C1 segment of cervical spinal cord (tissue), 14 donors: ENCODE measurements at places on chromosomes 13 and 19.

DNA sequence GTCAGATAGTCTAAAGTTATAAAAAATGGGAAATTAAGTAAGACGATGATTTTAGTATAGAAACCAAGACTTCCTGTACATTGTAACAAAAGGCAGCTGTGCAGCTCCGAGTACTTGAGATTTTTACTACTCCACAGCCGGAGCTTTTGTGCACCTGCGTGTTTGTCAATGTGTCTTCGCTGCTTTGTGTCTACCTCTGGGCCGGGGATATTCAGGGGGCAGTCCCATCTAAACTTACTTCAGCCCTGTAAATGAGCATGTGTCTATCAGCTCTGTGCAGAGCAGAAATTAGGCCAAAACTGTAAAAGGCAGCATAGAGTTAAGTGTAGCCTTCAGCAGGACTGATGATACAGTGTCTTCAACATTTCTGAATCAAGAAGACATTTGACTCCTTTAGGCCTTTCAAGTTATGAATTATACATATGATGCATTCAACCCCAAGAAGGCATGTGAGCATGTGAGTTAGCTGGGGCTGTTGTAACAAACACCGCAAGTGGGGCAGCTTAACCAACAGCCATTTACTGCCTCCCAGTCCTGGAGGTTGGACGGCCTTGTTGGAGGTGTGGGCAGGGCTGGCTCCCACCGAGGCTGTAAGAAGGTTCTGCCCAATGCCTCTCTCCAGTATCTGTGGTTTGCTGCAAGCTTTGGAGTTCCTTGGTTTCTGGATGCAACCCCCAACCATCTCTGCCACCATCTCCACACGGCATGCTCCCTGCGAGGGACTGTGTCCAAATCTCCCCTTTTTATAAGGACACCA lies 191.0 kb upstream of the IRS2 start:
- no peak for DNase-seq

DNA sequence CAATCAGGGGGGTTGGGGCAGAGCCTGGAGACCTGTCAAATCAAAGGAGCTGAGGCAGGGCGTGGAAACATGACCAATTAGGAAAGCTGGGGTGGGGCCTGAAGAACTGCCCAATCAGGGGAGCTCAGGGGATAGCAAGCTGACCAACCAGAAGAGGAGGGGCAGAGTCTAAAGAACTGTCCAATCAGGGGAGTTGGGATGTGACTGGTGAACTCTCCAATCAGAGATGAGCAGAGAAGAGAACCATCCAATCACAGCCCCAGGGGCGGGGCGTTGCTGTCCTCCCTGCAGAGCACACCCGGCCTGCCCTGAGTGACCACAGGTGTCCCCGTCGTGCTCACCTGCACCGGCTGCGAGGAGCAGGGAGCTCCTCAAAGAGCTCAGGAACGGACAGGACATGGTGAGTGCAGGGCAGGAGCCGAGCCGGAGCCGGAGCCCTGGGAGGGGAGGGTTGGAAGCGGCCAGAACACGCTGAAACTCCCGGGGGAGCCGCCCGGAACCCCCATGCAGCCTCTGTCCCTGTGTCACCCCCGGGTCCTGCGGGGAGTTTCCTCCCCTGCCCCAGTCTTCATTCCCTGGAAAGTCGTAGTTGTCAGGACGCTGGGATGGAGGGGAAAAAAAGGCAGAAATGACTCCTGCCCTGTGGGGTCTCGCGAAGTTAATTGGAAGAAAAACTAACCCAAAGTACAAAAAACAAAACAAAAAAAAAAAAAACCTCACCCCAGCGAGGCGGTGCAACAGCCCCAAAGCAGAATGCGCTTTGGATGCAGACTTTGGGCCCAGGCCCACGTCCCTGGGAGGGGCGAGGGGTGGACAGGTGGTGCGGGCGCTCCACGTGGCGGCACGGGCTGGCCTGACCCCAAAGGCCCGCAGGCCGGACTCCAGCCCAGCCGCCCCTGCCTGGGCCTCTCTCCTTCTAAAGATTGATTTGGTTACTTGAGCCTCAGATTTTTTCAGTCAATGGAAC lies at the start of gene ZNF556:
TSS of gene ZNF556 (plus strand) at position 311 of the 967 bp plus-strand sequence. CDS start at position 398, 87 bp downstream.
- DNase-seq: no peak

GRCh38 chr19:37872383-37872782 lies 34.0 kb downstream of the WDR87 start:
- no peak for DNase-seq

DNA sequence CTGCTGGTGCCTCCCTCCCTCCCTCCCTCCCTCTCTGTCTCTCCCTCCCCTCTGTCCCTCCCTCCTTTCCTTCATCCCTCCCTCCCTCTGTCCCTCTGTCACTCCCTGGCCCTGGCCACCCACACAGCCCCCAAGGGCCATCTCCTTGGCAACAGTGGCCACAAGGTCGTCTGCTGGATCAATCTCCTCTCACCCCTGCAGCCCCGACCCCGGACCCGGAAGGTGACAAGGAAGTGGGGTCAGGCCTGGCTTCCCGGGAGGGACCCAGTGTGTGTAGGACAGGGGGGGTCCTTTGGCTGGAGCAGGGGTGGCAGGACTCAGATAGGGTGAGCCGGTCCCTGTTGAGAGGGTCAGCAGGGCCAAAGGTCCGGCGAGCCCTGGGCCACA lies 21.9 kb upstream of the TCF3 start:
- no peak for DNase-seq

- no peak for DNase-seq
Observed at GRCh38 chr13:100836711-100837110, 162.1 kb upstream of the TMTC4 start.

DNA sequence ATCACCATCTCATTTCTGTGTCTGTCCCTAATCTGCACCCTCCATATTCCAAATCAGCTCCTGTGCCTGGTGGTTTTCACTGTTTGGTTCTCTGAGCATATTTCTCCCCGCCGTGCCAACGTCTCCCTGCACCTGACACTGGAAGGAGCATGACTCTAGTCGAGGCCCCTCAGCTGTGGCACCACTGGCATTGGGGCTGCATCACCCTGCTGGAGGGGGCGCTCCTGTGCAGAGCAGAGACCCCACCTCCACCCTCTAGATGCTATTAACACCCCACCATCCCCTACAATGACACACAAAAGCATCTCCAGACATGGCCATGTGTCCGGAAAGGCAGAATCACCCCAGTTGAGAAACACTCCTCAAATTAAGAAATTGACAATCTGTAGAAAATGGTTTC lies 20.8 kb downstream of the ZSCAN5C start:
- DNase-seq: no peak

DNA sequence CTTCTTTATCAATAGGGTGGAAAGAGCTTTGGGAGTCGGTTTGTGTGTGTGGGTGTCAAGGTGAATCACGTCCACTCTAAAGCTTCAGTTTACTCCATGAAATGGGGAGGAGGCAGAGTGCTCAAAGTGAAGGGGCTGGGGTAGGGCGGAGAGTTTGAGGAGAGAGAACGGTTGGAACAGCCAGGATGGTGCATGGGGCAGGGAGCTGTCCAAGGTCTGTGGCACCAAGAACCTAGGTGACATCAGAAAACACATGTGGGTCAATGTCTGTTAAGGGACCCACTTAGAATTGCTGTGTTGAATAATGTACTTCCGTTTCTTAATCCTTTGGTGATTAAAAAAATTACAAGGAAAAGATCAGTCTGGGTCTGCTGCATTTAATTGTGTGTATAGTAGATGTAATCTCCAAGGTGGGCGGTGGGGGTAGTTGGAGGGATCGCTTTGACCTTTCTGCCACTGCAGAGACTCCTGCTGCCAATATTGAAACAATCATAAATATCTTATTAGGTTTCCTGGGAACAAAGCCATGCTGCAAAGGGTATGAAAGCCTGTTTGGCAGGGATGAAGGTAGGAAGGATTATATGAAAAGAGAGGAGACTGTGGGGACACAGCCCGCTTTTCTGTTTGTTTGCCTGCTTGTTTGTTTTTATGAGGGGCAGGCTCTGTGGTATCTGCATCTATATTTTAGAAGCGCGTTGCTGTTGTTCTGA lies 122.3 kb downstream of the ATP8A2 start:
- no peak for DNase-seq

GRCh38 chr13:112449545-112449930 lies 73.4 kb downstream of the SPACA7 start:
- DNase-seq: no peak

DNA sequence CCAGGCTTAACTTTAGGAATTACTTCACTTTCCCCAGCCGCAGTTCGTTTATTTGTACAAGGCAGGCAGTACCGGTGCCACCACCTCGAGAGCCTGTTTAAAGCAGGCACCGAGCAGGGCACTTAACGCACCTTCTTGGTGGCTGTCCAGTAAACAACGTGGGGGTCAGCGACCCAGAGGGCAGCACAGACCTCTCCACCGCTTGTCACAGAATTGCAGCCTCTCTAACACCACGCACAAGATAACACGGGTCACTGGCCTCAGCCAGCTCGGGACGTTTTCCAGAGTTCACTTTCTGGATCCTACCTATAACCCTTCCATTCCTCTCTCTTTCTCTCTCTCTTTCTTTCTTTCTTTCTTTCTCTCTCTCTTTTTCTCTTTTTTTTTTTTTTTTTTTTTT lies 16.8 kb upstream of the ELAVL1 start:
- no peak for DNase-seq

DNA sequence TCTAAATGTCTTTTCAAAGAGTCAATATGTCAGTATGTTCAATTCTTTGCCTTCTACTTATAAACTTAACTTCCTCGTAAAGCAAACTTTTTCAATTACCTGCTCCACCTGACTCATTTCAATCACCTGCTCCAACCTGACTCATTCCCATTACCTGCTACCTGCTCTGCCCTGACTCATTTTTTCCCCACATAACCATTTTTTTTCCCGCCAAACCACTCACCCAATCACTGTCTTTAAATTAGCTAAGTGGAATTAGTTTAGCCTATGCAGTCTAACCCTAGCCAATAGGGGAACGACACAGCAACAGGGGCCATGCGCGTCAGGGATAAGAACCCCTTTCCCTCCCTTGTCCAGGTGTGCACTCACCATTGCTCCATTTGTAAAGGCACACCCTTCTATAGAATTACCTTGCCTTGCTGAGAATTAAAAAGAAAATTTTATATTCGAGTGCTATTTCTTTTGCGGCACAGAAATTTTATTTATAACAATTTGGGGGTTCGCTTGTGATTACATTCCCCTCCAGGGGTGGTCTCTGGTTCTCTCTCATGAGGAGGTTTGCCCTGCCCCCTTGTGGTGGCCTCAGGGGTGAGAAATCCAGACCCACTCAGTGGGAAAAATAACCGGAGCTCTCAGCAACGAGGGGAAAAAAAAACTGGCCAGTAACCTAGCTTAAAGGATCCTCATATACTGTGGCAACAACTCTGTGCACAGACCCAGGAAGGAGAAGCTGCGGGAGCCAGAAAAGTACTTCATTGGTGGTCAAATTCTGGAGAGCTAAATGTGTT lies 193.1 kb downstream of the ZNF486 start:
- DNase-seq: no peak

DNA sequence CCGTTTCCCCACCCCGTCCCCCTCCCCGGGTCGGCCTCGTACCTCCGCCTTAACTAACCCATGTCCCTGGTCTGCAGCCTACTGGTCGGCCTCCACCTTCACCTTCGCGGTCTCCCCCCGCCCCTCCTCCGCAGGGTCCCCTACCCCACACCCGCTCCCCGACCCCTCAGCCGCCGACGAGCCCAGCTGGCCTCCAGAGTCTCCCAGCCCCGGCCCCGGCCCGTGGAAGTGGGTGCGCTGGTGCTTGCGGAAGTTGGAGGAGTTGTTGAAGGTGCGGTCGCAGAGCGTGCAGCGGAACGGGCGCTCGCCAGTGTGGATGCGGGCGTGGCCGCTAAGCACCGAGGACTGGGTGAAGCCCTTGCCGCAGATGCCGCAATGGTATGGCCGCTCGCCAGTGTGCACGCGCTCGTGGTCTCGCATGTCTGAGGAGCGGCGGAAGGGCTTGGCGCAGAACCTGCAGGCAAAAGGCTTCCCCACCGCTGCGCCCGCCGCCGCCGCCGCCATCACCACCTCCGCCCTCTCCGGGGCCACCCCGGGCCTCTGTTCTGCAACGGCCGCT lies 2.6 kb downstream of the ZNF784 start:
- DNase-seq: no peak

GRCh38 chr19:51735759-51736449 lies 12.1 kb upstream of the HAS1 start:
- peak; percentile 52 for DNase-seq

- no peak for DNase-seq
Observed at GRCh38 chr19:1081301-1082164, 13.6 kb downstream of the POLR2E start.

GRCh38 chr13:43374621-43375020 lies 351.2 kb downstream of the DNAJC15 start:
- DNase-seq: no peak

- DNase-seq: no peak
Observed at GRCh38 chr19:4393947-4394590, 6.3 kb downstream of the SH3GL1 start.

DNA sequence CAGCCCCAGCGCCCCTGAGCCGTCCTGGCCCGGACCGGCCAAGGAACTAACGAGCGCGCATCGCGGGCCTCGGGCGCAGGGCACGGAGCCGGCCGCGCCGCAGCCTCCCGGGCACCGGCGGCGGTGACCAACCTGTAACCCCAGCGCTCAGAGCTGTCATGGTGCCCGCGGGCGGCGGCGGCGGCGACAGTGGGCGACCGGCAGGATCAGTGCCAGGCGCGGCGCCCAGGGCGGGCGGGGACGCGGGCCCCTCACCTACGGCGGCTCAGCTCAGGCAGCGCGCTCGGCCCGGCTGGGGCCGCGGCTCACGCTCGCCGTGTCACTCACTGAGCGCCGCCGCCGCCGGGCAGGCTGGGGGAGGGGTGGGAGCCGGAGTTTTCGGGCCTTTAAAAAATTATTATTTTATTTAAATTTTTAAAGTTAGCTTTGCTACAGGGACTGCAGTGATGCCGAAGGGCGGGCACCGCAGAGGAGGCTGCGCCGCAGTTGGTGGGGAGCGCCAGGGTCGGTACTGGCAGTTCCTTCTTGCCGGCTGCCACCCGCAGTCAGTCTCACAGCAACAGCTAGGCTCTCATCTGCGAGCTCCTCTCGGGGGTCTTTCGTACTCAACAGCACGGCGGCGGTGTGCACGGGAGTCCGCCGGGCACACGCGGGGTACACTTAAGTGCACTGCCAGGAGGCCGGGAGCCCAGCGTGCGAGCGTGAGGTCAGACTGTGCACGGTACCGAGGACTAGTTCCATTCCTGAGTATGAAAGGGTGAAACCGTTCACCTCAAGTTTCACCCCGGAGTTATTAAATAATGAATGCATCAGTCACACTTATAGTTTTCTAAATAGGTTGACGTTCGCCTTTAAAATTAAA lies at the start of gene NALCN:
TSS of gene NALCN (minus strand) at position 328 of the 862 bp plus-strand sequence. CDS start 17,382 bp downstream, outside the sequence.
- DNase-seq: peak; percentile 18
